ENCODE measurements at places on chromosomes 7 and 10.

DNA sequence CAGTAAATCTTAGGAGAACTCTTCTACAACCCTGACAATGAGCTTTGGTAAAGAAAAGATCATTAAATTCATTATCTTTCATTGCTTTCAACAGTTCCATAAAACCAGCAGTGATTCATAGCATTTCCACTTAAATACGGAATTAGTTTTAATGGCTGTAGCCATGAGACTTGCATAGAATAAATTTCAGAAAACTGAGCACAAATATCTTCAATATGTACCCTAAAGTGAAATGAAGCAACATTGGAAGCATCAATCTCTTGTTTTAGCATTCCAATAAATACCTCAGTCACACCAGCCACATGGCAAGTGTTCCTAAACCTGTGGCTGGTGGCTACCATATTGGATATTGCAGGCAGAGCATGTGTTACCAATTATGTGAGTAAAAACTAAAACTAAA, 3.6 kb upstream of the RARRES2 start:
- DNase-seq = no peak

GRCh38 chr10:121710207-121710606, 112.0 kb upstream of the FGFR2 start:
- DNase-seq = no peak

GRCh38 chr7:1691601-1692514, 21.8 kb downstream of the ELFN1 start:
- DNase-seq = peak; percentile 26

GRCh38 chr7:107563081-107563774, 492 bp downstream of the COG5 start:
- no peak for DNase-seq
